ENCODE measurements at places on chromosomes 1 and 21. TPM values are rescaled to one million over a fixed set of nuclear protein-coding genes. Genes with fewer than 3 reads are reported as not detected.

- no peaks in the 10 kb centered on the region for H3K27me3 ChIP-seq
- no peak overlapping the region for H3K27ac ChIP-seq
- H3K4me3 ChIP-seq, result no peak overlapping the region
- DNase-seq, result no peak
- no peaks in the 10 kb centered on the region for H3K4me1 ChIP-seq
Observed at GRCh38 chr1:64601207-64601606, 131.3 kb downstream of the CACHD1 start.

DNA sequence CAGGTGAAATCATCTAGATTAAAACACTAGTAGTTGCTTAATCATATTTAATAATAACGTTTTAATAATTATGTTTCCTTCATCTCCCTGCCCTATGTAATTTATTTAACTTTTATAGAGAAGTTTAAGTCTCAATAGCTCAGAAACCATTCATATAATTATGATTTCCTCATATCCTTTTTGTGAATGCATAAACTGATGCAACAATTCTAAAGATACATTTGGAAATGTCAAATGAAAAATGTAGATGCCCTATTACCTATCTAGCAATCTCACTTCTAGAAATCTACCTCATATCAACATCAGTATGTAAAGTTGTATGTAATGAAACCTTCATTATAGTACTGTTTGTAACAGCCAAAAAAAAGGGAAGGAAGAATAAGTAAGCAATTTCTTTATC is 10.5 kb downstream of the DRAM2 start:
- H3K36me3 ChIP-seq, result peaks cover 30% of the 10 kb centered on the region
- H3K27ac ChIP-seq, result peak overlapping the region; percentile 75
- H3K4me3 ChIP-seq, result no peak overlapping the region
- DNase-seq, result no peak
- no peaks in the 10 kb centered on the region for H3K27me3 ChIP-seq

- H3K36me3 ChIP-seq, result no peaks in the 10 kb centered on the region
- no peak overlapping the region for H3K4me3 ChIP-seq
- DNase-seq, result no peak
- no peaks in the 10 kb centered on the region for H3K27me3 ChIP-seq
Observed at GRCh38 chr1:20089328-20090077, 19.5 kb downstream of the PLA2G5 start.

DNA sequence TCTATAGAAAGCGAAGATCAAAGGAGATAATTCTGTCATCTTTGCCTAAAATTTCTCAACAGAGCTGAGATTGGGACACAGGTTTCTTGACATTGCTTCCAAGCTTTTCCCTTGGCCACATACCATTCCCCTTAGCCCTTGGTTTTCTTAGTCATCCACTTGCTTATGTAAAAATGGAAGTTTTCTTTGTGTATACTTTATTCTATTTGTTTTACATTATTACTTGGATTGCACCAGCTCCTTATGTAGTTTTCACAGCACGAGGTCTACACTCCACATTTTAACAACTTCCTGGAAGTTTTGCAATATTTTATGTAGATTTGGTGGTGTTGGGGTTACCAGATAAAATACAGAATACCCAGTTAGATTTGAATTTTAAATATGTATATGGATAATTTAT is 129.8 kb downstream of the PLA2G4A start:
- H3K4me3 ChIP-seq, result no peak overlapping the region
- no peak for DNase-seq
- no peak overlapping the region for H3K27ac ChIP-seq
- H3K27me3 ChIP-seq, result no peaks in the 10 kb centered on the region
- H3K4me1 ChIP-seq, result no peaks in the 10 kb centered on the region

- H3K4me3 ChIP-seq, result no peak overlapping the region
- H3K36me3 ChIP-seq, result no peaks in the 10 kb centered on the region
- DNase-seq, result no peak
- no peaks in the 10 kb centered on the region for H3K4me1 ChIP-seq
- no peaks in the 10 kb centered on the region for H3K27me3 ChIP-seq
Observed at GRCh38 chr1:19815801-19816736, 986 bp upstream of the RNF186 start.

DNA sequence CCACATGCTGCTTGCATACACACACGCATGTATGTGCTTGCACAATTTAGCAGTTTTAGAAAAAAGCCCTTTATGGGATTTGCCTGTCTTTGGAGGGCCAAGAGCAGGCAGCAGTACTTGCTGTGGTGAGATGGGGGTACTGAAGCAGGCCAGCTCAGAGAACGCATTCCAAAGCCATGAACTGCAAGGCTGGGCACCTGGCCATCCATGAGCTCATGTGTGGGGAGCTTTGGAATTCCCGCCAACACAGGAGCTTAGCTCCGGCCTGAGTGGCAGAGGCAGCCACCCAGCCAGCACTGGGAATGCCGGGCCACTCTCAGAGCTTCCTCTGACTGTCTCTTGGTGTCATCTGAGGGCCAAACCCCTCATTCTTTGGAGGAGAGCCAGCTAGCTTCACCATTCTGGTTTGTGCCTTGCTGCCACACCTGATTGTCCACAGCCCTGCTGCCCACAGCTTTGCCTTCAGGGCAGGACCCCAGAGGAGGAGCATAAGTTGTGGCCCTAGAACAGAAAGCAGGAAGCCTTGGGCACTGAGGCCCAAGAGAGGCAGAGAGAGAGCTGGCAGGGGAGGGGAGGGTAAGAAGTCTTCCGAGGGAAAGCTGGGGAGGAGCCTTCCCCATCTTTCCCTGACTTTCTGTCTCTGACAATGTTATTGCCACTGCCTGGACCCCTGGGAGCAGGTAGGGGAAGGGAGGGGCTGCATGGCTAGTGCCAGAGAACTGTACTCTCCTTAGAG is 92.1 kb upstream of the POU3F1 start:
- no peak overlapping the region for H3K4me3 ChIP-seq
- H3K4me1 ChIP-seq, result no peaks in the 10 kb centered on the region
- no peak for DNase-seq
- H3K27me3 ChIP-seq, result peaks cover 6% of the 10 kb centered on the region
- H3K36me3 ChIP-seq, result no peaks in the 10 kb centered on the region

DNA sequence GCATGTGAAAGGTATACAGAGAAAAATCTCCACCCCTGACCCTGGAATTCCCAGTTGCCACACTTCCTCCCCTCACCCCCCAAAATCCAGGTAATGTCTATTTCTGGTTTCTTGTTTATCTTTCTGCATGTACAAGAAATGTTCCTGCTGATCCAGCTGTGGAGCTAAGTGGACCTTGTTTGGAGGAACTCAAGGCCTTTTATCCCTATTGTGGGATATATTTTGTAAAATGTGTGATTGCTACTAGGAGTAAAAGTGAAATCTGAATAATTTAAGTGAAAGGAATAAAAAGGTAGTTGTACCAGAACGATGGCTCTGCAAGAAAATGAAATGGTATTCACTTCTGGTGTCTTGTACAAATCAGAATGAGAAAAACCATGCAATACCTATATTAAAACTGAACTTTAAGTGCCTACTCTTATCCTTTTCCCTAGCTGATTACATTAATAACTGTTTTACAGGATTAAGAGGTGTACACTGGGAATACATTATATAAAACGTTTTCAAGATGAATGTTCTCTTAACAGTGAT is 3.0 kb downstream of the SPEN start:
- no peak overlapping the region for H3K4me3 ChIP-seq
- no peaks in the 10 kb centered on the region for H3K36me3 ChIP-seq
- H3K27ac ChIP-seq, result no peak overlapping the region
- H3K4me1 ChIP-seq, result peaks cover 36% of the 10 kb centered on the region
- DNase-seq, result no peak

DNA sequence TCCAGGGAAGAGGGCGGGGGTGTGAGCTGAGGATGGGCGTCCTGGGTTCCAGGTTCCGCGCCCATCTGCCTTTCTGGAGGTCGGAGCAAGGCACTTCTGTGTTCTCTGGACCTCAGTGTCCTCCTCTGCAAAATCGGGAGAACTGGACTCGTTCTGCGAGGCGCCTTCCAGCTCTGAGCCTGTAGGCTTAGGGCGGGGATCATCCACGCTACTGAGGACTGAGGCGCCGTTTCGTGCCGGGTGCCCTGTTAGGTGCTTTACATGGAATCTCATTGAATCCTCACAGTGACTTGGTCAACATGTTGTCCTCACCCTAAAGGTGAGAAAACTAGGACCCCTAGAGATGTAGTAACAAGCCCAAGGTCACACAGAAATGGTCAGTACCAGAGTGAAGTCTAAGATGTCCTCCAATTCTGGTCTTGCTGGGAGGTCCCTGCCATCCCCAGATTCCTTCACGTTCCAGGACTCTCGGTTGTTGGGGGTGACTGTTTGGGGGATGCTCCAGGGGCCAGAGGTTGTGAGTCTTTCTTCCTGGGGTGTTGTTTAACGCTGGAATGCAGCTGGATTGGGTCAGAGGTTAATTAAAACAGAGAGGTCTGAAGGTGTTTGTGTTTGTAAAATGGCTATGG is 677 bp downstream of the PRKAA2 start:
- no peaks in the 10 kb centered on the region for H3K36me3 ChIP-seq
- no peak for DNase-seq
- peaks cover 22% of the 10 kb centered on the region for H3K27me3 ChIP-seq
- H3K27ac ChIP-seq, result no peak overlapping the region

DNA sequence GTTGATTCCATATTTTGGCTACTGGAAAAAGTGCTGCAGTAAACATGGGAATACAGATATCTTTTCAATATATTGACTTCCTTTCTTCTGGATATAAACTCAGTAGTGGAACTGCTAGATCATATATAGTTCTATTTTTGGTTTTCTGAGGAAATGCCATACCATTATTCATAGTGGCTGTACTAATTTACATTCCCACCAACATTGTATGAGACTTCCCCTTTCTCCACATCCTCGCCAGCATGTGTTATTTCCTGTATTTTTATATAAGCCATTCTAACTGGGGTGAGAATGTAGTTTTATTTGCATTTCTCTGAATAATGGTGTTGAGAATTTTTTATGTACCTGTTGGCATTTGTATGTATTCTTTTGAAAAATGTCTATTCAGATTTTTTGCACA is 385.2 kb downstream of the NUF2 start:
- H3K36me3 ChIP-seq, result no peaks in the 10 kb centered on the region
- no peaks in the 10 kb centered on the region for H3K27me3 ChIP-seq
- H3K4me3 ChIP-seq, result no peak overlapping the region
- H3K4me1 ChIP-seq, result no peaks in the 10 kb centered on the region
- no peak for DNase-seq

- no peak overlapping the region for H3K4me3 ChIP-seq
- no peak overlapping the region for H3K27ac ChIP-seq
- no peak for DNase-seq
- H3K4me1 ChIP-seq, result no peaks in the 10 kb centered on the region
- no peaks in the 10 kb centered on the region for H3K27me3 ChIP-seq
Observed at GRCh38 chr1:197510691-197511378, 242.8 kb downstream of the CRB1 start.

DNA sequence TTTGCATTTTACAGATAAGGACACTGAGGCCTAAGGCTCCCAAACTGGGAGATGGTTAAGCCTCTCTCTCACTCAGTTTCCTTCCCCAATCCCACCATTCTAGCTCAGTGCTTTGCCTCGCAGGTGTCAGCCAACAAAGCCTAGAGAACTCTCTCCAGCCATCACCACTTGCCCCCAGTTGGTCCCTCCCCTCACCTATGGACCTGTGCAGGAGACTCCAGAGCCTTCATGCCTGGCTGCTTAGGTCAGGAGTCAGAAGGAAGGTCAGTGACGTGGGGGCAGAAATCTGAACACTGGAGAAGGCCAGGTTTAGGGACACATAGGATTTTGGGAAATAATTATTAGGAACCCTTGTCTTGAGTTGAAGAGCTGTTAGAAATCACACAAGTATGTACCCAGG is 295.3 kb downstream of the PTPRU start:
- no peak for DNase-seq
- H3K27ac ChIP-seq, result no peak overlapping the region
- peaks cover 2% of the 10 kb centered on the region for H3K27me3 ChIP-seq
- no peaks in the 10 kb centered on the region for H3K4me1 ChIP-seq
- no peaks in the 10 kb centered on the region for H3K36me3 ChIP-seq

DNA sequence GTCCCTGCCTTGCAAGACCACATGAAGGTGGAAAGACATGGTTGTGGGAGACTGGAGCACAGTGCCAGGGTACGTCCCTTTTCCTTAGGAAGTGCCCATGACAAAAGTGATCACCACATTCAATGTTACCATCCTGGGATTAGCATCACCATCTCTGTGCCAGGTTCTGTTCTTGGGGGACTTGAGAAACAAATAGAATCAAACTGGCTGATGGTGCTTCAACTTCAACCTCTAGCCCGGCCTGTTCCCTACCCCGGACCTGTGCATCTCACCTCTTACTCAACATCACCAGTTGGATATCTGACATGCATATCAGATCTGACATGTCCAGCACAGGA is 153.3 kb downstream of the GRIK3 start:
- no peak overlapping the region for H3K27ac ChIP-seq
- H3K4me3 ChIP-seq, result no peak overlapping the region
- no peaks in the 10 kb centered on the region for H3K4me1 ChIP-seq

SYT14 gene
- not detected for total RNA-seq

IL12RB2 gene
- 24.8 TPM for total RNA-seq

MFAP2 gene
- not detected for total RNA-seq

P3R3URF gene
- not detected for total RNA-seq

RALGPS2 gene
- total RNA-seq, result 11.1 TPM

S100A9 gene
- total RNA-seq, result 334 TPM

KCNQ4 gene
- total RNA-seq, result 0.14 TPM

TMPRSS3 gene
- not detected for total RNA-seq

TSPEAR gene
- total RNA-seq, result not detected

PROX1 gene
- not detected for total RNA-seq
